ENCODE measurements at places on chromosomes 7 and 10.

- DNase-seq = no peak
Measured at GRCh38 chr10:35017608-35018007, 72.5 kb downstream of the CUL2 start.

GRCh38 chr7:50358041-50358705 is 53.7 kb downstream of the IKZF1 start:
- no peak for DNase-seq

DNA sequence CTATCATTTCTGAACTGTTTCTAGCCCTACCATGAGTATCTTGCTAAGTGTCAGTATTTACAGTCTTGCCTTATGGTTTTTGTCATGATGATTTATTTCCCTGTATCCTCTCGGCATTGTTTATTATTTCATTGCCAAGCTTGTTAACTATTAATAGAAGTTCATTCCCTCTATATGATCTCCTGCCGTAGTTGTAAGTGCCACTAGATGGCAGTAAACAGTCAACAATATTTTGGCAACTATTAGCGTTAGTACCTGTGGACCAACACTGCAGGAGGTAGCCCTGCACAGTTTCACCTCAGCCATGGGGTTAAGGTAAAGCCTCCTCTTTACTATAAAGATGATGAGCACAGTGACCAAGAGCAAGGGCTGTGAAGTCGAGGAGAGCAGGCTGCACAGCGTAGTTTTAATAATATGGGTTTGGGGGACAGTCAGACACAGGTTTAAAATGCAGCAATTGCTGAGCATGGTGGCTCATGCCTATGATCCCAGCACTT is 26.1 kb upstream of the CCNJ start:
- DNase-seq = peak; percentile 48

- DNase-seq = no peak
Measured at GRCh38 chr10:75407713-75408508, 6.3 kb upstream of the ZNF503 start.

- no peak for DNase-seq
Measured at GRCh38 chr10:72851509-72851908, 42.0 kb upstream of the OIT3 start.

GRCh38 chr7:20404320-20404719 is 73.6 kb downstream of the ITGB8 start:
- no peak for DNase-seq

DNA sequence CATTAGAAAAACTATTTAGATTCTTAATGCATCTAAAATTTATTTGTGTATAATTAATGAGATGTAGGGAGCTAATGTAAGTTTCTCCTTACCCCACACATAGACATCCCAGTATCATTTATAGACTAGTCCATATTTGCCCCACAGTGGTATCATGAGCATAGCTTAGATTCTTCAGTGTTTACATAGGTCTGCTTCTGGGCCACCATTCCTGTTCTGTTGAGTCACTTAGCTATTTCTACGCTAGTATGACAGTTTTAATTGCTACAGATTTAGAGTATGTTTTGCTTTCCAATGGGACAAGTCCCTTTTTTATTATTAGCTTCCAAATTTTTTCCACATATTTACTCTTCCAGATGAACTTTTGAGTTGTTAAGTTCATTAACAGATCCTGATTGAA is 69.4 kb downstream of the MCMBP start:
- no peak for DNase-seq

- DNase-seq = no peak
Measured at GRCh38 chr7:50706469-50706937, 76.2 kb downstream of the GRB10 start.

- DNase-seq = no peak
Measured at GRCh38 chr7:44609829-44610228, 3.4 kb downstream of the OGDH start.

DNA sequence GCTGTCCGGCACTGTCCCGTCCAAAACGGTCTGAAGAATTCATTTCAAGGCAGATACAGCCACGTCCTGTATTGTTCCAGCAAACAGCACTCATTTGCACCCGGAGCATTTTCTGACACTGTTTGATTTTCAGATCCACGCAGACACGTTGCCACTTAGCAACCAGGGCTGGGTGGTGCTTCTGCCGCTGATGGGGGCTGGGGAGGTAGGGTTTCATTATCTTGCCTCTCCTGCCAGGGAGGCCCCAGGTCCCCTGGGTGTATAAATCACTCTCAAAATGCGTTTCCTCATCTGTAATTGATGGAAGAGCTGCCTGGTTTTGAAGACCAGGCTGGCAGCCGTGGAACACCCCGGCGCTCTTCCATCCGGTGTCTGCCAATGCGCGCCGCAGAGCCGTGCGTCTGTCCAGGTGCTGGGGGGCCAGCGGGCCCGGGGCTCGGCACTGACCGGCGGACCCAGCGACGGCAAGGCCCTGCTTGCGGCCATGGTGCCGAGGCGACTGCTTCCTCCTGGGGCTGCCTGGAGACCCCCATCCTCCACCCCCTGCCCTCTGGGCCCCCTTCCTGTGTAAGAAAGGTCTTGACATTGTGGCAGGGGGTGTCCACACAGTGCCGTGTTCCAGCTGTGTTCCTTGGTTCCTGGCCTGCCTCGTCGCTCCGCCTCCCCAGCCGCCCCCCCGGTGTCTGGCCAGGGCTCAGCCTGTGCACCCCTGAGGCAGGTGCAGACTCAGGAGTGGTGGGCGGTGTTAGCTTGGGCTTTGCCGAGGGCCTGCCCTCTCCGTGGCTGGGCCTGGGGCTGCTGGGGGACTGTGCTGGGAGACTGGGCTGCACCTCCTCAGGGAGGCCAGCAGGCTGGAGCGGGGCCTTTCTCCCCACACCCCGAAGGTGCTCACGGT is 16.6 kb downstream of the ADGRA1 start:
- DNase-seq = no peak

- DNase-seq = no peak
Measured at GRCh38 chr10:99682032-99682431, 22.7 kb downstream of the ENTPD7 start.

DNA sequence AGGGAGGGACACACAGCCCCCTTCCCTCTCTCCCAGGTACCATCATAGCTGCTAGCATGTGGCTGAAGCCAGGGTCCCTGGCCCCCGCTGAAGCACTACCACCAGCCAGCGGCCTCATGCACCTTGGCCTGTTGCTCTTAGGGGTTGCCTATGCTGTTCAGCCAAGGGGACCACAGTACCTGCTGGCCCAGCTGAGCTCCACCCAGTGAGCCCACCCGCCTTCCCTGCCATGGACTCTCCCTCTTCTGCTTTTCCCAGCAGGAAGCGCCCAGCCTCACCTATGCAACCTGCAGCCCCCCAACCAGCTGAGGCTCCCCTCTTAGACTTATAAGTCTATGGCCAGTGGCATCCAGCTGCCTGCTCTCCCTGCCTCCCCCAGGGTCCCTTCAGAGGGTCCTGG is 8.7 kb upstream of the MTPAP start:
- DNase-seq = no peak

GRCh38 chr7:28102797-28103196 is 77.8 kb downstream of the JAZF1 start:
- DNase-seq = no peak

DNA sequence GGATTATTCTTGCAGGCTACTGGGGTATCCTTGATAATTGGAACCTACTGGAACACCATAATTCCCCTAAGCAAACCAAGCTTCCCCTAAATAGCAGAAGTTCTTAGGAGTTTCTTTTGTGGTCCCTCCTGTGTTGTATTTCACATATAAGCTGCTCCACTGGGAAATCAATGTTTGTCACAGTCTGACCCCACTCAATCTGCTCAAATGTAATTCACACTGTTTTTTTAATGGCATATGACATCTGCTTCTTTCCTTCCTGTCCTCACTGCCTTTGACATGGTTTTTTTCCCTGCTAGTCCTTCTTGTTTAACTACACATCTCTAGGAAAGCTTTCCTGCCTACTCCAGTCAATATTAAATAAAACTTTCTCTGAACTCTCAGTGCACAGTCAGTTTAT is 1.8 kb upstream of the PTPRZ1 start:
- DNase-seq = no peak

GRCh38 chr7:151793531-151793951 is 83.4 kb downstream of the PRKAG2 start:
- DNase-seq = no peak

- no peak for DNase-seq
Measured at GRCh38 chr7:87148332-87148955, 3.8 kb upstream of the DMTF1 start.

- DNase-seq = no peak
Measured at GRCh38 chr7:2214636-2215035, 18.1 kb downstream of the MAD1L1 start.

- DNase-seq = no peak
Measured at GRCh38 chr10:50511492-50512213, 112.1 kb downstream of the SGMS1 start.

DNA sequence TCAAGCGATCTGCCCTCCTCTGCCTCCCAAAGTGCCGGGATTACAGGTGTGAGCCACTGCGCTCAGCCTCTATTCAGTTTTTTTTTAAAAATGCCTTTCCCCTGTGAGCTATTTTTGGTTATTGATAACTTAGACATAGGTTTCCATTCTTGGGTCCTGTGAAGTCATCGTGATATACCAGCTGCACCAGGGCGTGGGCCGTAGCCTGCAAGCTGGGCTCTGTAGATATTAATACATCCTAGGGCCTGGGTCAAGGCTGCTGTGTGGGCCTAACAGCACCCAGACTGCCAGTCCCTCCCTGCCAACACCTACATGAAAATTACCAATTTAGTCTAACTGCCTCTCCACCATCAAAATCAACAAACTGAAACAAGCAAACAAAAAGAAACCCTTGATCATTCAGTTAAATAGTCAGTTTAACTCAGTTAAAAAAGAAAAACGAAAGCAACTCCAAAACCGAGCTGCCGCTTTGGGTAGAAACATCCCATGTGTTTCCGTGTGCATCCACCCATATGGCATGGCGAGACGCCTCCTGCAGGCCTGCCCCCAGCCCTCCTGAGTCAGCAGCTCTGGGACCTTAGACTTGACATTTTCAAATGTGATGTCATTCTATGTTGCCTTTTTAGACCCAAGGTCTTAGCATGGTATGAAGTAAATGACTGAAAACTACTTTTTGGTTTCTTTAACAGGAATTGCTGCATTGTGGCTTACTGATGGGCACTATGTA is 330.2 kb downstream of the GLRX3 start:
- DNase-seq = no peak

- no peak for DNase-seq
Measured at GRCh38 chr7:100676501-100677306, 3.2 kb downstream of the GNB2 start.

DNA sequence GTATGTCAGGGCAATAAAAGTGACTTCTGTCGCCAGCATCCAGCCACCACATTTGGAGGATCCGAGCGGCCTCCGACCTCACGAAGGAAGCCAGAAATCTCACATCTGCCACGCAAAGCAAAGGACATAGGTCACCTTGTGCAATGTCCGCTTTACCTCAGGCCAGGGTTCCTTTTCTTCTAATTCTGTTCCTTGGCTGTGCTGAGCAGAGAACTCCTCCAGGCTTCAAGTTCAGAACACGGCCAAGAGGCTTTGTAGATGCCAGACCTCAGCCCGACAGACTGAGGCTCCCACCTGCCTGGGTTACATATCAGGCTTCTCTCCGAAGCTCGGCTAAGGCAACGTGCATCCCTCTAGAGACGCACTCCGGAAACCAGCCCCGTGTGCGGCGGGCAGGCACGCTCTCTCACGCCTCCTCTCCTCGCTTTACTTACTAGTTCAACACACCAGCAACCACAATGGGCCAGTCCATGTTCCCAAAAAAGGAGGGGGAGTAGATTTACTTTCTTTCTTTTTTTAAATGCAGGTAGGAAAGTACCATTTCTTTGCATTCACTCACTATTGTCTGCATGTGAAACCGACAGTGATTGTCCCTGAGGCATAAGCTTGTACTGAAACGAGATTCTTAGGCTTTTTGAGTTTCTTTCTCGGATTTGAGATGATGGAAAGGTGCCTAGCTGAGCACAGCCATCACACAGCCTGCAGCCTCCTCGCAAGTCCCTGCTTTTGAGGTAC is 122.4 kb upstream of the AFAP1L2 start:
- DNase-seq = peak; percentile 22

DNA sequence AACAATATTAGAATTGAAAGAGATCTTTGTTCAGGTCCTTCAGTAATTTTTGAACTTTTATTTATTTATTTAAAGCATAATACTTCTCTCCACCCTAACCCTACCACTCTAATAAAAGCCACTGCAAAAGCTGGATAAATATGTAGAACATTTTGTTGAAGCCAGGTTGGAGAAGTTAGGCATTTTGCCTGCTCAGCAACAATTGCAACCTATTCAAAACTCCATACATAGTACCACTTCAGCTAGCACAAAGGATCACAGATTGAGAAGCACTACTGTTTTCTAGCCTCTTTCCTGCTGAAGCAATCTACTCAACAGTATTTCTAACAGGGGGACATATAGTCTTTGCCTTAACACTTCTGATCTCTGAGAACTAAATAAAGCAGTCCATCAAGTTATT is 25.0 kb downstream of the RUNDC3B start:
- DNase-seq = no peak

DNA sequence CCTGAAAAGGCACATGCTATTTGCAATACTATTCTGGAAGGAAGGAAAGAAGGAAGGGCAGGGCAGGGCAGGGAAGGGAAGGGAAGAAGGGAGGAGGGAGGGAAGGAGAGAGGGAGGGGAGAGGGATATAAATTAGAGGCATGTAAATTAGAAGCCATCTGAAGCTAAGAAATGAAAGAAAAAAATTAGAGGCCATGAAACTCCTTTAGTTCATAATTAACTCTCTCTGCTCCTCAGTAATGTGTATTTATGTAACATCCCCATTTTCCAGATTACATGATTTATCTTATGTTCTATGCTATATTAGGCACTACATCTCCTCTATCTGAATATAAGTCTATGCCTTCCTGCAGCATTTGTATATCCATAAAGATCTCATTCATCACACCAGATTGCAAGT is 12.7 kb upstream of the JCAD start:
- DNase-seq = no peak

- DNase-seq = no peak
Measured at GRCh38 chr7:95509199-95509598, 23.5 kb downstream of the ASB4 start.

GRCh38 chr10:30830315-30831230 is 201.0 kb upstream of the LYZL2 start:
- no peak for DNase-seq

DNA sequence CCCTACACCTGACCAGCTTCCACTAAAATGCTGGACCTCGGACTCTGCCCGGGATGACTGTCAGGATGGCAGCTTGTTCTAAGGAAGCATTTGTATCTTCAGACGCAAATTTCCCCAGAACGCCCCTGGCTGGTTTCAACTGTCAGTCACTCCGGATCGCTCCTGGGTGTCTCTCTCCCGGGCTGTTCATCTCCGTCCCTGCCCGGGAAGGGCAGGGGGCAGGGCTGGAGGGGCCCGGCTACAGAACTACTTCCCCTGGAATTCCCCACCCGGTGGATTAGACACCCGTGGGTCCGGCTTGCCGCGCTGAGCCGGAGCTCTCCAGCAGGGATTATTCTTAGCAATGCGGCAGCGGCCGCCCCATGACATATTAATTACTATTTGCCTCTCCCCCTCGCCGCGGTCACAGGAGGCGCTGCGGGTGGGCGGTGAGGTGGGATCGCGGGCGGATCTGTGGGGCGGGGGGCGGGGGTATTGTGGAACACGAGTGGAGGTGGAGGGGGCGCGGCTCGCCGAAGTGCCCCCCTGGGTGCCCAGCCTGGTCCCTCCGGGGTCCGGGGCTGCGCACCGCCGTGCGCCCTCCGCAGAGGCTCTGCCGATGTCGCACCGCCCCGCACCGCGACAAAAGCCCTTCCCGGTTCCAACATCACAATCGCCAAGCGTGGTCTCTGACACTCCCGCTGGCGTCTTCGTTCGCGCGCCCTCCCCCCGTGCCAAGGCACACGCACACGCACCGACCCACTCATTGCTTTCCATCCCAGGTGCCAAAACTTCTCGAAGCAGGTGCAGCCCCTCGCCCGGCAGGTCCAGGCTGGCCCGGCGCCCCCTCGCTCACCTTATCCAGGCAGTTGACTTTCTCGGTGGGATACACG is 276.1 kb upstream of the NEBL start:
- no peak for DNase-seq

GRCh38 chr7:67019562-67020390 is 23.1 kb downstream of the TYW1 start:
- DNase-seq = no peak

Measured in HL-60 (cell line).